ENCODE measurements at places on chromosomes 4 and X.

GRCh38 chr4:5724377-5724776 lies 13.4 kb downstream of the EVC start:
- DNase-seq, result no peak

DNA sequence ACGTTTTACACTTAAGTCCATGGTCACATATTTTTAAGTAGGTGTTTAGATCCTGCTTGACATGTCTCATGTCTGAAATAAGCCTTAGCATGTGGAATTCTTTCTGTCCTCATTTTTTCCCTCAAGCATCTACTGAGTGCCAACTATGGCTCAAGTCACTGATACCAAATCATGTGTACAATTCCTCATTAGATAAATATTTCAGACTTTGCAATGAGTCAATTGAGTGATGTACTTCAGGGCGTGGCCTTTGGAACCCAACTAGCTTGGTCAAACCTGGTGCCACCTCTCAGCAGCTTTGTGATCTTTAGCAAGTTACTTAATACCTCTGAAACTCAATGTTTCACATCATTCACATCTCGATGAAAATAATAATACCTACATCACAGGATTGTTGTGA lies 12.6 kb upstream of the JADE1 start:
- DNase-seq, result no peak

GRCh38 chr4:159017323-159018026 lies 85.4 kb upstream of the RAPGEF2 start:
- no peak for DNase-seq

DNA sequence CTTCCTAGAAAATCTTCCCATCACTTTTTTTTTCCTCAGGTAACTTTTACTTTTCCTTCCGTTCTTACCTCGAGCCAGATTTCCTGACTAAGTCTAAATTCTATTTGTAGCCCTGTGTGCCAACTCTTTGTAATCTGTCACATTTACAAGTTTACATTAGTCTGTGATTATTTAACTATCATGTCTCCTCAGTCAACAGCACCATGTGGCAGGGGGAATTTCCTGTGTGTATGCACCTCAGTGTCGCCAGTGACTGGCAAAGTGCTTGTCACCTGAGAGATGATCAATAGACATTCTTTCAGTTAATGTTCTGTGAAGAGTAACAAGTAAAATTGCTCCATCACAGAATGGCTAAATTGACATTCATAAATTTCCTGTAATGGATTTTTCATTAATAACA lies 468.5 kb downstream of the PDGFC start:
- DNase-seq, result no peak

GRCh38 chrX:148540671-148541583 lies 40.5 kb downstream of the AFF2 start:
- DNase-seq, result no peak

Data from CD4-positive, alpha-beta T cell treated with Interleukin-1 beta for 1 hour (primary cell).